Hypothalamus (tissue), 51 donors: ENCODE measurements at places on chromosomes 5 and 9.

- DNase-seq, result peak; percentile 44
Measured at GRCh38 chr9:137445275-137445807, 4.2 kb upstream of the ENTPD8 start.

DNA sequence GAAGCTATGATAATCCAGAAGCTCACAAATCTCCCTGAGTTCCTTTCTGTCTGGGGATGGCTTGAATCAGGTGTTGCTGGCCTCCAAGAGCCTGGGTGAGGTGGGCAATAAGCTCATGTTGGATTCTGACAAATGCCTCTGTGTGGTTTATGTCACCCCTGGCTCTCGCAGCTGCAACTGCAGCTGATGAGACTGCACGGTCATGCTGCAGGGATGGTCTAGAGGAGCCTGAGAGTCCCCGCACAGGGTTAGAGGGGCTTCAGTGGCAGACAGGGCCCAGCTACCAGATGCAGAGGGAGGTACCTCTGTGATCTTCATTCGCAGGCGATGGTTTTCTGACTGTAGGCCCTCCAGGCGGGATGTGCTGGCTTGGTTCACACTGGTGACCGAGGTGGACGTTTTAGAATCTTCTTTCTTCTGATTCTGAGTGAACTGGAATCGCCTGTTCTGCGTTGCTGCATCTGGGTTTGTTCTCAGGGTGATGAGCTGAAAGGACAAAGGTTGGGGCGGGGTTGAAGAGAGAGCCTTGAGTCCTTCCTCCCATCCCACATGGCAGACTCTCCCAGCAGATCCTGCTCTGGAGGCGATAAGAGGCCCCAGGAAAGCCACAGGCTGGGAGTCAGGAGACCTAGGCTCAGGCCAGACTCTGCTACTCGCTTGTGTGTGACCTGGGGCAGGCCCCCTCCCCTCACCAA lies 47.6 kb upstream of the TBC1D2 start:
- no peak for DNase-seq

DNA sequence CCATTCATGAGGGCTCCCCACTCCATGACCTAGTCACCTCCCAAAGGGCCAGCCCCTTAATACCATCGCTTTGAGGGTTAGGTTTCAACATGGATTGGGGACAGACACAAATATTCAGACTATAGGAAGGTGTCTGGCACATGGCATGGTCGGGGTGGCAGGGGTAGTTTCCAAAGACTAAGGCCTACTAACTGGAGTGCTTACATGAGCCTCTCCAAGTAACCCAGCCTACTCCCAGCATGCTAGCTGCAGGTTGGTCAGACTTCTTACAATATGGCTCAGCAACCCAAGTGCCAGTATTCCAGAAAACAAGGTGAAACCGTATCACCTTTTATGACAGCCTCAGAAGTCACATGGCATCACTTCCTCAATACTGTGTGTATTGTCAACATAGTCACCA lies 19.9 kb upstream of the OTULINL start:
- DNase-seq, result no peak

GRCh38 chr5:179143446-179143845 lies 83.3 kb downstream of the ZNF354C start:
- DNase-seq, result no peak

DNA sequence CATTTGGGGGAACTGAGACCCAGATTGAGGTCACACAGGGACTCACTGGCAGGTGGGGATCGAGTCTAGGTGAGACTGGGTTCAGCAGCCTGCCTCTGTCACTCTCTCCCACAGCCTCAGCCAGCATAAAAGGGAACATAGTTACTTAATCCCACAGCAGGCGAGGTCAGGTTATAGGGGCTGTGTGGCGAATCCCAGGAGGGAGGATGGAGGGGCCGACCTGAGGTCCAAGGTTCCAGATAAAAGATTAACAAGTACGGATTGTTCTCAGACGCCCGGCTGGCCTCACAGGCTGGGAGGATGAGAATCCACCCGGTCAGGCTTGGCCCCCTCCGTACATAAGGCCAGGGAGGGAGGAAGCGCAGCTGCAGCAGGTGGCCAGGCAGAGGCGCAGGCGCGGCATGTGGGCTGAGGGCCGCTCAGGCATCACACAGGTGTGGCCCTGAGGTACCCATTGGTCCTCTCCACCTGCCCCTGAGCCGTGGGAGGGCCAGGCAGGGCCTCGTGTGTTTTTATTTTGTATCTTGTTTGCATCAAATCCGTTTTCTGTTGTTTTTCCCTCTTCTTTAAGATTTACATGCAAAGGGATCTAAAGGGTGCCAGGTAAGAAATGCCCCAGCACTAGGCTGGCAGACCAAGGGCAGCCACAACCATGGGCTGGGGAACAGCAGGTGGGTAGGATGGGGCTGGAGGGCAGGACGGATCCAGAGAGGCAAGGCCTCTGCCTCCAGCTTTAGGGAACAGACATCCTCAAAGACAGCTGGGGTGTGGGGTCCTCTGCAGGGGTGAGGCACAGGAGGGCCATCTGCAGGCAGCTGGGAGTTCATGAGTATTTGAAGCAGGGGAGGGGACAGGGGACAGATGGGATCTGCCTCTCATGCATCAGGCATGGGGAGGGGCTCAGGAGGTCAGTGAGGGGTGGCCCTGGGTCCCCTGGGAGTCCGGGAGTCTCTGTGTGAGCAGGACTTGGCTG lies 3.6 kb downstream of the SUSD3 start:
- no peak for DNase-seq

DNA sequence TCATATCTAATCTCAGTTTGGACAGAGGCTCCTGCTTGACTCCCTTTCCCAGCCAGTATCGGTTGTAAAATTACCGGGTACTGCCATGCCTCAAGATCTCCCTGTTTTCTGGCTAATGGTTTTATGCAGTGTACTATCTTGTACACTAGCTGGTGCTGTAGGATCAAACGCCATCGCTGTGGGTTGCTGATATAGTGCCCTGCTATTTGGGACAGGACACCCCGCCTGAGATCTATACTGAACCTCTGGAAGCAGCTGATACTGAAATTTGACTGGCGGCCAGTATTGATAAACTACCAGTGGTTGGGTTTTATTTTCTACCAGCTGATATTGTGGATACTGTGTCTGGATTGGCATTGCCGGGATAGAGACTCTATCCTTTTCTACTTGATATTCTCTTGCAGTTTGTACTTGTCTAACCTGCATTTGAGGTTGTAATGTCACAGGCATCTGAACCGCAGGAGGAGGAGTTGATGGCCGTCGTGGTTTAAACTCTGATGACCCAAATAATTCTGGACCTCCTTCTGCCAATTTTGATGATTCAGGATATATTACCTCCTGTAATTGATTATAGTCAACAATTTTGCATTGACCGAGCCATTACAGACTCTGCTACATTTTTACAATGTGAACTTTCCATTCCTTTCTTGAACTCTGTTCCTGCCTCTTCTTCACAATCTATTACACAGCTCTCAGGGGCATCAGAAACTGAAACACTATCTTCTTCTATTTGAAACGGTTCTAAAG lies 112.5 kb upstream of the LARP1 start:
- no peak for DNase-seq

DNA sequence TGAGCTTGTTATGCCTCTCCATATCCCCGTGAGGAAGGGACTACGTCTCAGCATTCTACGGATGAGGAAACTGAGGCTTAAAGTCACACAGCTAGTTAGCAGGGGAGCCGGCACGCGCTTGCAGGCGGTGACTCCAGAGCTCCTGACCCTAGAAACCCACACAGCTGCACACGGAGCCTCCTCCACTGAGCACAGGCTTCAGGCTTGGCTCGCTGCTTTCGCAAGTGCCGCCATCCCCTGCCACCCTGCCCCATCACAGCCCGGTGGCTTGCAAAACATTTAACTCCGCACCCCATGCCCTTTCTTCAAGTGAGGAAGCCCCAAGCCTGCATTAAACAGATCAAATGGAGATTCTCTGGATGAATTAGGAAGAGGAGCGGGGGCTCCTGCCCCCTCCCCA lies 138.3 kb downstream of the HSD17B3 start:
- DNase-seq, result no peak

- no peak for DNase-seq
Measured at GRCh38 chr9:35162605-35163315, 951 bp downstream of the UNC13B start.

DNA sequence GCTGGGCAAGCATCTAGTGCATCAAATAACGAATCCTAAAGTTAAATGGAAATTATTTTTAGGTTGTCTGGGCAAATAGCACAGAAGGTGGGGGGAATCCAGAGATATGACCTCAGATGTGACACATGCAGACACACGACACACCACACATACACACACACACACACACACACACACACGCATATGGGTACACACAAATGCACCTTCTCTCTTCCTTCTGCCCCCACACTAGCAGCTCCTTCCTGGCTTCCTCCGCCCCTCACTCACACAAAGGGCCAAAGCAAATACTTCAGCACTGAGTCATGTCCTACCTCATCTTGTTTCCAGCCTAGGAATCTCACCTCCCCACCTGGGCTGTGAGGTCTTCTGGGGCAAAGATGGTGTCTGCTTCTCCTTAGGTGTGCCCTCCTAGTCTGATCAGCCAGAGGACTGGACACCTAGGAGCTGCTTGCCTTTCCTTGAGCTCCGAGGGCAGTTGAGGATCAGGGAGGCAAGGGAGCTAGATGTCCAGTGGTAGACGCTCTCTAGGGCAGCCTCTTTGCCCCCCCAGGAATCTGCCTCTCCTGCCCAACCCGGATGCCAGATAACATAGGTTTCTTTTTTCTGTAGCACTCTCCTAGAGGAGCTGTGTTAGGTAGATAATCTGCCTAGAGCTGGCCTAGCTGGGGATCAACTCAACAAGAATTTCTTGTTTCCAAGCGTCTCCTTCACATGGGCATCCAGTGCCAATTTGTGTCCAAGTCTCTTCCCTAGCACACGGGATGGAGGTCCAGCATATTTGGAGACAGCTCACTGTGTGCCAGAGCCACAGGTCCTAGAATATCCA lies 14.3 kb upstream of the JADE2 start:
- no peak for DNase-seq

DNA sequence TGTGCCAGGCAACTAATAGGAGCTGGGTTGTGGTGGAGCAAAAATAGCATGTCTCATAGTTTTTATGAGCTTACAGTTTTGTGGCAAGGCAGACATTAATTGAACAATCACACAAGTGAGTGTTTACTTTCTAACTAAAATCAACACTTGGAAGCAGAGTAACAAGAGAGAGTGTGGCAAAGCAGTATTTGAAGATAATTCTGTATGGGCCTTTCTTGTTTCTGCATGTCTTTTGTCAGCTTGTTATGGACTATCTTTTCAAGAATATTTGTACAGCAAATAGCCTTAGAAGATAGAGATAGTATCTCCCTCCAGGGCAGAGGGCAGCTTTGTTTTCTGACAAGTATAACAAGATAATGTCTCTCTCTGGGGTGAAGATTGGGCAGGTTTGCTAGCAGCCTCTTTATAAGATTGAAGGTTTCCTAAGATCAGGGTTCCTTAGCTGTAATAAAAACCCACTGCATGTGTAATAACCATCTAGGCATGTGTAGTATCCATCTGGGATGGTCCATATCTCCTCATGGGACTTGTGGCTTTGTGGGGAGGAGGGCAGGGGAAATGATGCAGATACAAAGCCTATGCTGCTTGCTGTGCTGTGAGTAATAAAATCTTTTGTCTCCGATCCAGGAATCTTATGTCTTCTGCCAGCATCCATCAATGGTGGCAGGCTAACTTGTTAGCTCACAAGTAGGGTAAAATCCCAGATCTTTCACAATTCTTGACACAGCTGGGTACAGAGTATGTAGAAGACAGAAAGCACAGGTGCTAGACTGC lies 479.9 kb downstream of the KDM4C start:
- no peak for DNase-seq
